ENCODE measurements at places on chromosomes 13 and 19.
A peak's percentile ranks its signal among the peaks of the same experiment; 100 is the strongest.

DNA sequence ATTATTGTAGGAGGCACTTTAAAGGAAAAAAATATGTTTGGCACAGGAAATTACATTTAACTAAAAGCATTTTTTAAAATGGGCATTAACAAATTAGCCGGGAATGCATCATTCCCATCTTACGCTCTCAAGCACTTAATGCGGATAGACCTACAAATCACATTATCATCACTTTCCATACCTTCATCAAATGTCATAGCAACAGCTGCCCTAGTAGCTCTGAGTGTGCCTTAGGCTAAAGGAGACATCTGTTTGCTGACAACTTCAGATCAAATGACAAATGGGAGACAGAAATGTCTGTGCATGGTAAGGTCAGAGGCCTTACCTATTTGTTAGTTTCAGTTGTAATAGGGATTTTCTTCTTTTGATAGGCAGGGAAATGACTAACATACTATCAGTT lies 773.2 kb upstream of the SLC10A2 start:
- no peak for DNase-seq

DNA sequence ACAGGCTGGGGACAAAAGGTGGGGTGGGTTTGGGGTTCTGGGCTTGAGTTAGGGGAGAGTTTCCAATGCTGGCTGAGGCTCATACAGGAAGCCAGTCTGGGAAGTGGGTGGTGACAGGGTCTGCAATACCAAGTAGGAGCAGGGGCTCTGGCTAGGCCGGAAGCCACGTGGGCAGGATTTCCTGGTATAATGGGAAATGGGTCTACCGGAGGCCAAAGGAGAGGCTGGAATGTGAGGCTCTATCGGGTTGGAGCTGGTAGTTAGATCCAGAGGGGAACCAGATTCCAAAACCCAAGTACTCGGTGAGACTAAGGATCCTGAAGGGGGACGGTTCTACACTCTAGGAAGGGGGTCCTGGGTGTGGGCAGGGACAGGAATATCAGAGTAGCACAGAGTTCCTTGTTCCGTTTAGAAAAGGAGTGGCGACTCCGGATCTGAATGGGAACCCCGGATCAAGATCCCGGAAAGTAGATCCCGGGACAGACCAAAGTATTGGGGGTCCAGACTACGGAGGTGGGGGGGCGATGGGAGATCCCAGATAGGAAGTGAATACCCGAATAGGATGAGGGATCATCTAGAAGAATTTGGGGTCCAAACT lies 802 bp downstream of the CDC37 start:
- DNase-seq: peak; percentile 52

DNA sequence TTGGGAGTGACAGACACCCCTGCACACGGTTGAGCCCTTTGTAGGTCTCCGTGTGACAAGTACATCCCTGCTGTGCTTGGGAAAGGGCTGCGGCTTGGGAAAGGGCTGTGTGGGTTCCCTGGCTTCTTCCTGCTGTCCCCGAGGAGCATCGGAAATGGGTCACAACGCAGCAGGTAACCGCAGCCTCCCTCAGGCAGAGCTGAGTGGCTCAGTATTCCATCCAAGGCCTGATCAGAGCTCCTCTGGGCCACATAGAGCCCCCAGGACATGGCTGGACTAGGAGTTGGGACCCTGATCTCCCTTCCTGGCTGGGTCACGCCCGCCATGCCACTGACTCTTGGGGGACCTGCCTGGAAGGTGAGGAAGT lies 16.3 kb downstream of the TECR start:
- no peak for DNase-seq

- no peak for DNase-seq
These were observed 6.8 kb downstream of the ZNF526 start for GRCh38 chr19:42226886-42227285.

DNA sequence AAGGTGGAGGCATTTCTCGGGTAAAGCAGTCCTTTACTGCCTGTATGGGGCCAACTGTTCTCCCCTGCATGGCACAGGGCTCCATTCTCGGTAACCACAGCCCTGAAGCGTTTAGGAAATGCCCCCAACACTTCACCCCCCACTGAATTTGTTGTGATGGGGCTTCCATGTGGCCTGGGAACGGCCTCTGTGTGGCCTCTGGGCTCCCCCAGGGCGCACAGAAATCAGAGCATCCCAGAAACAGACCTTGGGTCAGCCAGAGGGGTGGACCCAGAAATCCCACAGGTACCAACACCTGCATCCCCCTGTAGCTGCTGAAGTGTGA lies 153.7 kb upstream of the VSTM2B start:
- DNase-seq: no peak

DNA sequence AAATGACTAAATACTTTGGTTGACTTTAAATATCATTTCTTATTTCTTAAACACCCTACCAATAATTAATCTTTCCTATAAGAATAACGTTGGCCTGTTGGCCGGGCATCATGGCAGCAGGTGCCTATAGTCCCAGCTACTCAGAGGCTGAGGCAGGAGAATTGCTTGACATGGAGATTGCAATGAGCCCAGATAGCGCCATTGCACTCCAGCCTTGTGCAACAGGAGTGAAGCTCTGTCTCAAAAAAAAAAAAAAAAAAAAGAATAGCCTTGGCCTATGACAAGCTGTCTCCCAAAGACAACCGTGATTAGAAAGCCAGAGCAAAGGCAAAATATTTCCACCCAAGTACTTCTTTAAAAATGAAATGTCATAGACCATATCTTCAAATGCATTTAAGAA lies 24.5 kb upstream of the KCTD4 start:
- no peak for DNase-seq

DNA sequence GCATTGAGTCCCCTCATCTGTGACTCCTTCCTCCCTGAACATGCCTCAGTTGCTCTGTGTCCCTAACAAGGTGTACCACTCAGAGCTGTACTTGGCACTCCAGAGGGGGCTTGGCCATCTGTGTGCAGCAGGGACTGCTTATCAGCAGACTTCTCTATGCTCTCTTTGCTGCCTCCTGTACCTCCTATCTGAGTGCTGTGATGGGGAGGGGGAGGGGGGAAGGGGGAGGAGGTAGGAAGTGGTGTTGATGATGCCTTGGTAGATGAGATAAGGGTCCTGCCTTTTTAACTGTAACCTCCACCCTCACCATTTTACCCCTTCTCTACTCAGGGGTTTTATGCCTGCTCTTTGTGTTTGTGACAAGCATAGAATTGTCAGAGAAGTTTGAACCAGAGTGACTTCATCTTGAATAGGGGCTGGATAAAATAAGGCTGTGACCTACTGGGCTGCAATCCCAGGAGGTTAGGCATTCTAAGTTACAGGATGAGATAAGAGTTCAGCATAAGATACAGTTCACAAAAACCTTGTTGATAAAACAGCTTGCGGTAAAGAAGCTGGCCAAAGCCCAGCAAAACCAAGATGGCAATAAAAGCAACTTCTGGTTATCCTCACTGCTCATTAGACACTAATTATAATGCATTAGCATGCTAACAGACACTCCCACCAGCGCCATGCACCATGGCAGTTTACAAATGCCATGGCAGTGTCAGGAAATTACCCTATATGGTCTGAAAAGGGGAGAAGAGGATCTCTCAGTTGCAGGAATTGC lies 13.2 kb downstream of the PCDH8 start:
- DNase-seq: no peak

DNA sequence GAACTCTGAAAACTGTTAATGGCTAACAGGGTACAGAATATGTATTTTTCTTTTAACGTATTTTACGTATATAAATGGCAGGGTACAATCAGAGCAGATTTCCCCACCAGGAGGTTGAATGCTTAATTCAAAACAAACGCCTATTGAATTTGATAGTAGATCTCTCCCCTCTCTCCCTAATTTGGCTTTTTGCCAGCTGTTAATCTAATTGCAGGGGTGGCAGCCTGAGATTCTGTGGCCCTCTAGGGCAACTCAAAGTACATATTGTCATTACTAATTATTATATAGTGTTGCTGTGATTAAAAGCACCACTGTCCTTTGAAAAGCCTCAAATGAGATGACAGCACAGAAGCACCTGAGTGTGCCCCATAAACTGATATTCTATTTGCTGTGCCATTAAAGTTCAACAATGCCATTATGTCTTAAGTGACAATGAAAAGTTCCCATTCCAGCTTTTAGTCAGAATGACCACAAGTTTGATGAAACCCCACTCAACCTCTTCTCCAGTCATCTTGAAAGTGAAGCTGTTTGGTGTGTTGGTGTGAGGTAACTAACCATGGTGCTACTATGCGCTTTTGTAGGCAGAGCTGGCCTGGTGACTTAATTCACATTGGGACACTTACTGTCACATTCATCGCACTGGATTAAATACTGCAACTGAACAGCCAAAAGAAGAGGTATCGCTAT lies 351.4 kb downstream of the KCNRG start:
- no peak for DNase-seq

DNA sequence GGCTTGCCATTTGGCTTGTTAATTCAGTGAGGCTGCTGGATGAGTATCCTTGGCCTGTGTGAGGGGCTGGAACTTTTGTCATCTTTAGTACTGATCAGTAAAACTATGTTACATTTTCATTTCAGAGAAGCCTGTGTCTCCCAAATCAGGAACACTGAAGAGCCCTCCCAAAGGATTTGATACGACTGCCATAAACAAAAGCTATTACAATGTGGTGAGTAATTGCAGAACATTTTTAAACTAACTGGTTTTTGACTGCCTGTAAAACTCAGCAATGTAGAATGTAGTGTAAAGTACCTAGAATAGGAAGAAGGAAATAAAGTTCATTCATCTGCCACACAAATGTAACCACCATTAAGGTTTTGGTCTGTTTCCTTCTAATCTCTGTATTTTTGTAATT lies 87.4 kb upstream of the TEX29 start:
- no peak for DNase-seq

DNA sequence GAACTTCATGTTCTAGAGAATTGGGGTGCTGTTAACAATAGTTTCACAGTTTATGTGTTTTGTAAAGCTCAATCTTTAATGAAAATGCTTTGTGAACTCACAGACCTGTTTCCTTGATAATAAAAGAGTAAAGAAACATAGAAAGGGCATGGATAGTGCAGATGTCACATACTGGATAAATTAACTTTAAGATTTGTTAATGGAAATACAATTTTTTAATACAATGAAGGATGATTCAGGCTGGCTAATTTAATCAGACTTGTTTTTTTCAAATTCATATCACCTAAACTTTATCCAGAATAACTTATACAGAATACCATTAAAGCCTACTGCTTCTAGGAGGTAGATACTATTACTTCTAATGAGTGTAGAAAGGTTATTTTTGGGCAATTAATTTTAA lies 1033.5 kb upstream of the SLC10A2 start:
- DNase-seq: no peak

- DNase-seq: no peak
These were observed 651 bp downstream of the SERPINE3 start for GRCh38 chr13:51339952-51340732.

DNA sequence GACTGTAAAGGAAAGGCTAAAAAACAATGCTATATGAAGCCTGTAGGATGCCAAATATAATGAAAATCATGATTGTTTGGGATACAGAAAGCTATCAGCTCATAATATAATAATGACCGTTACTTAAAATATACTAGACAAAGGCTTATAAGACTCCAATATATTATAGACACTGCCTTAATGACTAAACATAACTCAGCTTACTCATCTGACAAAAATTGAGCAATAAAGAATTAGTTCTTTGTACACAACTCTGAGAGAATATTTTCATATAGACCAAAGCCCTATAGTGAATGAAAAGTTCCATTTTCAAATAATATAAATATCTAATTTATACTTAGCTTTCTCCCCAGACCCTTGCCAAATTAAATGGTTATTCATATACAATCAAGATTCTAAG lies 283.3 kb downstream of the DIAPH3 start:
- DNase-seq: peak; percentile 30

- no peak for DNase-seq
These were observed 29.8 kb downstream of the PPP2R1A start for GRCh38 chr19:52219611-52220010.

GRCh38 chr13:31431722-31432137 lies 232.0 kb downstream of the B3GLCT start:
- DNase-seq: peak; percentile 35

- no peak for DNase-seq
These were observed 5.8 kb downstream of the AMER2 start for GRCh38 chr13:25166306-25166705.

- DNase-seq: no peak
These were observed 25.8 kb downstream of the LDLR start for GRCh38 chr19:11115042-11115441.

DNA sequence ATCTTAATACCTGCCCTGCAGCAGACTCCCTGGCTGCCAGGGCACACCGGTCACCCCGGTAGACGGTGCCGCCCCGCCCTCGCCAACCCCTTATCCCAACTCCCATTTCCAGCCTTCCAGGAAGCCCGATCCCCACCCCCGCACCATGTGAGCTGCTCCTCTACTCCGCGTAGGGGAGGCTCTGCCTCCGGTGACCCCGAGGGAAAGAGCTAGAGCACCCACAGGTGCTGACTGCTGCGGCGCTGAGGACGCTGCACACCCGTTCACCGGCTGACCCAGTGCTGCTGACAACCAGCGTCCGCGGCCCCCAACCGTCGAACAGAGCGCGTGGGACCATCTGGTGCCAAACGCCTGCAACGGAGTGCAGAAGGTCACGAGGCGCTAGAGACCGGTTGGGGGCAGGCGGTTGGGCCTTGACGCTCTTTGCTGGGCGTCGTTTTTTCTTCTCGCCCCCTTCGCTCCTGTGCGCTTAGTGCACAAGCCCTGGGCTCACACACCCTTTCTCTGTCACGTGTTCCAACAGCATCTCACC lies 59.6 kb upstream of the ZNF599 start:
- DNase-seq: no peak

GRCh38 chr13:90448466-90449037 lies 898.9 kb upstream of the MIR17HG start:
- no peak for DNase-seq

DNA sequence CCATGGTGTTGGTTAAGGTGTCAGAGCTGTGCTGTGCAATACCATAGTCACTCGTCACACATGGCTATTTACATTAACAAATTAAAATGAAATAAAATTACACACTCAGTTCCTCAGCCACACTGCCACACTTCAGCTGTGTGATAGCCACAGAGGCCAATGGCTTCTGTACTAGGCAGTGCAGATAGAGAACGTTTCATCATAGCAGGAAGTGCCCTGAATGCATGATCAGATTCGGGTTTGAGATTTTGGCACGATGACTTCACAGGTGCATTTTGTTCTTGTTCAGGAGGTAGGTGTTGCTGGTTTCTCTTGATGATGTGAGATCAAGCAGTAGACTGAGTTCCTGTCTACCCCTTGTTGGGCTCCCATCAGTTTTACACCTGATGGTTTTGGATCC lies 6.5 kb downstream of the ARMC6 start:
- DNase-seq: no peak

DNA sequence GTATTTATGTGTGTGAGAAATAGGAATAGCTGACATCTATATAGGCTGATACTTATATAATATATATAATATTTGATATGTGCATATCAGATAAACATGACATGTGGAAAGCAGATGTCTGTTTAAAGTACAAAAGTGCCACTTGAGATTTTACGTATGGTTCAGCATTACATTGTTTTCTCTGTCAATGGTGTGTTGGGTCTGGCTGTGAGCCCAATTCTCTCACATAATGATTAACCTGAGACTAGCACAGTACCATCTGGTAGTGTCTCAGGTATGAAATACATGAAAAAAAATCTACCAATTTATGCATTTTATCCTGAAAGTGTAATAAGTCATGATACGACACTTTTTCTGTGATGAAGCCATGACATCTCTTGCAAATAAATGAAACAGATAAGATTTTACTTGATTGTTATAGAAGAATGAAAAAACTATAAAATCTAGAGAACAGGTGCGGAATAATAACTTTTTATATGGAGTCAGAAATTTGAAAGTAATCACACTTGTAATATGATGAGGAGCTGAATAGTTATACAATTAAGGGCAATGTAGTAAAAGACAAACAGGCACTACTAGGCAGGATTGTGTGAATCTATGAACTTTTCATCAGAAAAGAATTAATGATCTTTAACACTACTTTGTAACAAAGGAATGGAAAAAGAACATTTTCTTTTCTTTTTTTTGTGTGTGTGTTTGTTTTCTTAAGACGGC lies 1405.0 kb downstream of the OLFM4 start:
- no peak for DNase-seq

All from fibroblast of villous mesenchyme (primary cell).